ENCODE measurements at places on chromosomes 1 and 21.
A peak's percentile ranks its signal among the peaks of the same experiment; 100 is the strongest.

- DNase-seq: no peak
Observed at GRCh38 chr1:86750530-86750929, 46.2 kb downstream of the SH3GLB1 start.

DNA sequence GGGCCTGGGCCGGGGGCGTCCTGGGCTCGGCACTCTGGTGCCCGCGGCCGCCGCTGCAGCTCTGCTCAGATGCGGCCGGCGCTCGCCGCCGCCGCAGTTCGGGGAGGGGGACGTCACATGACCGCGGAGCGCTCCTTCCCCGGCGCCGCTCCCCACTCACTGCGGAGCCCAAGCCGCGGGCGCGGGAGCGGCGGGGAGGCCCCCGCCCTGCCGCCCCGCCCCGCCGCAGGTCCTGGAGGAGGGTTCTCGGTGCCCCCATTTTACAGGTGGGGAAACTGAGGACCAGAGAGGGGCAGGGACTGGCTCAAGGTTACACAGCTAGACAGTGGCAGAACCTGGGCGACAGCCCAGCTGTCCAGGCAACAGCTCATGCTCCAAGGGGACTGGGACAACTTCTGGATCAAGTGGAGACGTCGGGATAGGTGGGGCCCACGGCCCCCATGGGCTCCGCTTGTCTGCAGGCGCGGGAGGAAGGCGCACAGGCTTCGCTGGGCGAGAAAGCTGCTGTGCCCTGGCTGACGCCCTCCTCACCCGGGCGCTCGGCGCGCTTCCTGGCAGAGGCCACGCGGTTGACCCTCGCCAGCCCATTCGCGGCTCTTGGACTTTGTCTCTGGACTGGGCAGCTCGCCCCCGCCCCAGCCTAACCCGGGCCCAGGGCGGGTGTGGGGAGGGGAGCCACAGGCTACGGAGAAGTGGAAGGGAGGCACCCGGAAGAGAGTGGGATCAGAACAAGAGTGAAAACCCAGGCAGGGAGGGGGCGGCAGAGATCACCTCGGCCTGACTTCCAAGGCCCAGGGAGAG is at the start of gene RAP1GAP:
Gene RAP1GAP, minus strand, starts transcription at position 100 of the 801 bp plus-strand sequence. CDS start 49,325 bp downstream, outside the sequence.
- DNase-seq: no peak

GRCh38 chr1:176691251-176692228 is 228.6 kb downstream of the PAPPA2 start:
- DNase-seq: peak; percentile 10

GRCh38 chr1:202553560-202554038 is 156.7 kb downstream of the SYT2 start:
- no peak for DNase-seq

DNA sequence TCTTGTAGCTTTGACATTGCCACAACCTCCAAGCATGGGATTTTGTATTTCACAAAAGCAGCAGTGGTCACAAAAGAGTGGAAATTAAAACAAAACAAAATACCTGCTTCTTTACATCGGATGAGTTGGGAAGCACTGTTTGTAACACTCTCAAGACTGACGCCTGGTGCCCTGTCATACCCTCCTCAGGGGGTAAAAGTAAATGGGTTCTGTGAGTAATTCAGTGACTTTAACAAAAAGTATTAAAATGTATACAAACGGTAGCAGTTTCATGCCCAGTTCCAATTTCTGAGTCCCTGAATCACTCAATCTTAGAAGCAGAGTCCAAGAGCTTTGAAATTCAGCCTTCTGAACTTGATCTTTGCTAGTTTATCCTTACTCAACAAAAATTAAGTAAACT is 152.5 kb downstream of the TIAM1 start:
- DNase-seq: no peak

DNA sequence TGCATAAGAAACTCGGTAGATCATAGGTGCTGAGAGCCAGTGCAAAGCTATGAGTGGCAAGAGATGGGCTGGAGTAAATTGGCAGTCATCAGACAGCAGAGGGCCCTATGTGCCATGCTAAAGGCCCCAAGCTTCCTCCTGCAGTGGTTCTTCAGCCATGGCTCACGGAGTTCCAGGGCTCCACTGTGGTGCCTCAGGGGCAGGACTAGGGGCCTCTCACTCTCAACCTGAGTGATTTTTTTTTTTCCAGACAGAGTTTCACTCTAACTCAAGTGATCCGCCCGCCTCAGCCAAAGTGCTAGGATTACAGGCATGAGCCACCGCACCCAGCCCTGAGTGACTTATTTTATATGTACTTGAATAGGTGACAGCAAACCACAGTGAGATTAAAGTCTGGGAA is 10.4 kb upstream of the GJA8 start:
- DNase-seq: no peak

DNA sequence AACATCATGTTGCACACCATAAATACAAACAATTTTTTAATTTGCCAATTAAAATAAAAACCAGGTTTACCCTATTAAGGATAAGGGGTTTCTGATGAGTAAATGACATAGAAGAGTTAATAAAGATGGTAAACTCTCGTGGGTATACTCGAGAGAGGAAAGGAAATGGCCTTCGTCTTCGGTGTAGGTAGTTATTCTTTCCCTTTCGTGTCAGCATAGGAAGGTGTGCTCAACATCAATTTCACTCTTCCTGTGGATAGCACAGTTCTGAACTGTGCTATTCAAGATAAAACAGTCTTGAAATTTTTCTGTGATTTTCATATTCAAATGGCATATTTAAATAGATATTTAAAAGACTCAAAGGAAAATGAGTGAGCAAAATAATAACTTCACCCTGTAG is 98.2 kb downstream of the RGL1 start:
- no peak for DNase-seq

- DNase-seq: no peak
Observed at GRCh38 chr1:207097871-207098324, 6.1 kb upstream of the C4BPA start.

DNA sequence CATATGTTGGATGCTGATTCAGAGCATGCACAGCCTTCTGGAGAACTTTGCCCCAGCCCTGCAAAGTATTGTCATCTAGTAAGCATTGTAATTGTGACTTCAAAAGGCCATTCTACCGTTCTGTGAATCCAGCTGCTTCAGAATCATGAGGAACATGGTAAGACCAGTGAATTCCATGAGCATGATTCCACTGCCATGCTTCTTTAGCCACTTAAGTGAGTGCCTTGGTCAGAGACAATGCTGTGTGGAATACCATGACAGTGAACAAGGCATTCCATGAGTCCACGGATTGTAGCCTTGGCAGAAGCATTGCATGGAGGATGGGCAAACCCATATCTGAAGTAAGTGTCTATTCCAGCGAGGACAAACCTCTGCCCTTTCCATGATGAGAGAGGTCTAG is 123.7 kb downstream of the S1PR1 start:
- DNase-seq: no peak

DNA sequence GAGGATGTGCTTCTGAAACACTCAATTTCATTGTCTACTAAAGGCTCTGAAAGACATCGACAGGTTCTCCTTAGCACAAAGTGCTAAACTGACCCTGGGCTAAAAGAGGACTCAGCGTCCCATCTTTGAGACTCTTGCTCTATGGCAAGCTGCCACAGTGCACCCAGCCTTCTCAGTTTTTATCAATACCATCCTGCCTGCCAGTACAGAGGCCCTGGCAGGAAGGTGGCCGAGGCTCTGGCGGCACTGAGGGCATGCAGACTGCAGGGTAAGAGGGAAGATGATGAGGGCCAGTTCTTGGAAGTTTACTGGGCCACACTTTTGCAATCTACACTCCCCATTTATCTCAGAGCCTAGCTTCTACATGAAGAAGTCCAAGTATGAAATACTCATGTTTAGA is 5.3 kb downstream of the OLFML2B start:
- no peak for DNase-seq

GRCh38 chr1:1628754-1629429 is 3.1 kb upstream of the MMP23B start:
- DNase-seq: no peak

- no peak for DNase-seq
Observed at GRCh38 chr1:185317886-185318310, 855 bp upstream of the IVNS1ABP start.

- DNase-seq: no peak
Observed at GRCh38 chr1:74517599-74518051, 5.2 kb upstream of the LRRC53 start.

- DNase-seq: no peak
Observed at GRCh38 chr1:2941907-2942306, 79.4 kb upstream of the ACTRT2 start.

GRCh38 chr1:246068619-246069509 is 438.2 kb downstream of the SMYD3 start:
- DNase-seq: no peak

GRCh38 chr1:14320986-14321385 is 277.5 kb upstream of the KAZN start:
- no peak for DNase-seq

DNA sequence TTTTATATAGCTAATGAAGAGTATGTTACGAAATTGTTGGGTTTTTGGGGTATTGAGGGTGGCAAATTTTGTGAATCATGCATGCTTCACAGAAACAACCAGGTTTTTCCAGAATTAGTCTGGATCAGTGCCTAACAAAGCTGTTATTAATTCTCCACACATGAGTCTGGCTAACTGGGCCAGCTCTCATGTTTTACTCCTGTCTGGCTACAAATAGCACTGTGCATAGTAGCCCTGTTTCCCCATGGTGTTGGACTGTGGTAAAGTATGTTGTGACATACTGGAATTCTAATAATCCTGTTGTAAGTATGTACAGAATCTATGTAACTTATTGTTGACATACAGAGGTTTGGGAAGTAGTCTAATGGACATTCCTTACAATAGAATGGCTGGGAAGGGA is 35.8 kb downstream of the S100B start:
- no peak for DNase-seq

DNA sequence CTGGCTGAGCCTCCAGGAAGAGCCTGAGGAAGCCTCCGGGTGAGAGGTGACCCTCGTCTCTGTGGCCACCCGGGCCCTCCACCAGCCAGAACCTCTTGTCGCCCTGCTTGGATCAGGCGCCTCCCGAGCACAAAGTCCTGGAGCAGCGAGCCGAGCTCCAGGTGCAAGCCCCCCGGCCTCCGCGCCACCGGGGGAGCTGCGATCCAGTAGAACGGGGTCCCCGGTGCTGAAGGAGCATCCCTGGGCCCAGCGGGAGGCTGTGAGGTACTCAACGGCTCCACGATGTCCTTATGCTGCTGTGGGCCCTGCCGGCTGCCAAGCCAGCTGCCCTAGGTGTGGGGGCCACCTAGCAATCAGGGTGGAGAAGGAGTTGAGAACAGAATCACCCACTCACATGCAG is 102.8 kb downstream of the PRDM16 start:
- DNase-seq: no peak

GRCh38 chr1:17873007-17873675 is 118.0 kb downstream of the ACTL8 start:
- no peak for DNase-seq

DNA sequence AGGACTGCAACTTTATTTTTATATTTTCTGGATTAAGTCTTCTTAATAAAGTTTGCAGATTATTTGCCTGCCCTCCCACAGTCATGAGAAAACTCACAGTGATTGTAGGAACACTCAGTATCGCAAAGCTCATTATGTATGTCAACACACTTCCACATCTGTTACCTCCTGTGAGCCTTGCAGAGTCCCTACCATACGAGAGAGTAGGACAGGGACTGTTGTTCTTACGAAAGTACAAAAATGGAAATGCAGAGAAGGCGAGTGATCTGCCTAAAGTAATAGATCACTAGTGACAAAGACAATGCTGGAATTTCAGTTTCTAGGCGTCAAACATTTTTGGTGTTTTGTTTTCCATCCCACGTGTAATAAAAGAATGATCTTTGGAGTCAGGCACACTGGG is 131.7 kb downstream of the SYT2 start:
- DNase-seq: no peak

GRCh38 chr1:212434992-212435391 is 2.3 kb downstream of the NENF start:
- DNase-seq: no peak

GRCh38 chr1:91819038-91819788 is 66.7 kb downstream of the TGFBR3 start:
- DNase-seq: no peak

Measured in neural crest cell (in vitro differentiated cells).